Activated T-helper 1 cell treated with Interleukin-2 at 50 U/mL for 16 hours (primary cell): ENCODE measurements at places on chromosomes 11 and 22.

DNA sequence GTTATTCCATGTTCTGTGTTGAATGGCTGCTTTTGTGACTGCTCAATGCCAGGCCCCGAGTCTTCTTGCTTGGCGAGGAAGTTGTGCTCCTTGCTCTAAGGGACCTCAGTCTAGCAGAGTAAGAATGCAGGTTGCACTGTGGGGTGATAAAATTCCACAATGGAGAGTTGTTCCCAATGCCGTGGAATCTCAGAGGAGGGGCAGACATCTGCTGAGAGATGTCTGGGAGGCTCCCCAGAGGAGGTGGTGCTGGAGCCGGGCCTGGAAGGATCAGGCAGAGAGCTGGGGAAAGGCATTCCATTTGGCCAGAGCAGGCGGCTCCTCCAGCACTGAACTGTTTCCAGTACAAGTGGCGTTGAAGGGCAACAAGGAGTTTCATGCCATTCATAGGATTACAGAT is 55.2 kb downstream of the ST3GAL4 start:
- DNase-seq = no peak

- DNase-seq = no peak
These were observed 851.1 kb upstream of the RAG2 start for GRCh38 chr11:37449146-37449545.

DNA sequence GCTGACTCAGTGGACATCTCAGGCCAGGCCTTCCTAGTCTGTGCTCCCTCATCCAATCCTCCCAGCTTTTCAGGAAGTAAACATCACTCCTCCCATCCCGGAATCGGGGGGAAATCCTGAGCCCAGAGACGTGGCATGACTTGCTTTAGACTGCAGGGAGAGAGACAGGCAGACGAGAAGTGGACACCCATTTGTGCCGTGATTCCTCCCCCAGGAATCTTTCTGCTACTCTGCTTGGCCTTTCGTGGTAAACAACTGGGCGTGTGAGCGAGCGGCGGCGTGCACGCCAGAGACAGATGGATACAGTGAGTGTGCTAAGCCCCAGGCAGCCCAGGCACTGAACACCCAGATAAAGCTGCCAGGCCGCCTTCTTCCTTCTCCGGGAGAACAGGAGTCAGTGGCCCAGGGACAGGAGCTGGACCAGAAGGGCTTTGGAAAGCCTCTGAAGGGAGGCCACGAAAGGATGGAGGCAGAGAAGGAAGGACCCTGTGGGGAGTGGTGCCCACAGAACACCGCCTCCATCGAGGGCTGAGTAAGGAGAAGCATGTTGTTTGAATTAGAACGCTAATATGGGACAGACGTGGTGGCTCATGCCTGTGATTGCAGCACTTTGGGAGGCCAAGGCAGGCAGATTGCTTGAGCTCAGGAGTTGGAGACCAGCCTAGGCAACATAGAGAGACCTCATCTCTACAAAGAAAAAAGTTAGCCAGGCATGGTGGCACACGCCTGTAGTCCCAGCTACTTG is 53.0 kb upstream of the PRR5 start:
- no peak for DNase-seq

- no peak for DNase-seq
These were observed 345.6 kb upstream of the B3GAT1 start for GRCh38 chr11:134757633-134758032.

GRCh38 chr11:40713083-40713482 is 746.4 kb downstream of the LRRC4C start:
- no peak for DNase-seq

GRCh38 chr22:49469896-49470740 is 357.6 kb downstream of the BRD1 start:
- no peak for DNase-seq

DNA sequence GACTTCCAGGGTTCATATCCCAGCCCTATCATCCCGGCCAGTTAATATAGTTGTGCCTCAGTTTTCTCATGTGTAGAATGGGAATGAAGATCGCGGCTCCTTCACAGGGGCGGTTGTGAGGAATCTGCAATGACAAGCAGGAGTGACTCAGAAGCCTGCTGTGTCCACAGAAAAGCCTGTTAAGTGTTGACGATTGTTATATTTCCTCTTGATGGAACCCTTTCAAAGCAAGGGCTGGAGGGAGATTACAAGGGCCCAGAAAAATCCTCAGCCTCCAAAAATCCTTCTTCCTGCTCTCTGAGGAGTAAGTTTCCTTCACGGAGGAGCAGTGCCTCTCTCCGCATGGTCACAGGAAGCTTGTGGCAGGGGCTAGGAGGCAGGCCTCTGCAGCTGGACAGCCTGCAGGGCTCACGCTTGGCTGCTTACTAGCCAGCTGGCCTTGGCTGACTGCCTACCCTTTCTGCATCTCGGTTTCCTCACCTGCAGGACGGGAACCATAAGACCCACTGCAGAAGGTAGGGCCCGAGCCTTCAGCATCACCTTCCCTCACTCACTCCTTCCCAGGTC is 63.4 kb downstream of the CACNG2 start:
- no peak for DNase-seq

GRCh38 chr11:44159848-44160721 is 64.6 kb downstream of the EXT2 start:
- no peak for DNase-seq

DNA sequence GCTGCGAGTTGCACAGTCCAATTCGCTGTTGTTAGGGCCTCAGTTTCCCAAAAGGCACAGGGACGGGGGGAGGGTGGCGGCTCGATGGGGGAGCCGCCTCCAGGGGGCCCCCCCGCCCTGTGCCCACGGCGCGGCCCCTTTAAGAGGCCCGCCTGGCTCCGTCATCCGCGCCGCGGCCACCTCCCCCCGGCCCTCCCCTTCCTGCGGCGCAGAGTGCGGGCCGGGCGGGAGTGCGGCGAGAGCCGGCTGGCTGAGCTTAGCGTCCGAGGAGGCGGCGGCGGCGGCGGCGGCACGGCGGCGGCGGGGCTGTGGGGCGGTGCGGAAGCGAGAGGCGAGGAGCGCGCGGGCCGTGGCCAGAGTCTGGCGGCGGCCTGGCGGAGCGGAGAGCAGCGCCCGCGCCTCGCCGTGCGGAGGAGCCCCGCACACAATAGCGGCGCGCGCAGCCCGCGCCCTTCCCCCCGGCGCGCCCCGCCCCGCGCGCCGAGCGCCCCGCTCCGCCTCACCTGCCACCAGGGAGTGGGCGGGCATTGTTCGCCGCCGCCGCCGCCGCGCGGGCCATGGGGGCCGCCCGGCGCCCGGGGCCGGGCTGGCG is at the start of gene BCR:
TSS of gene BCR (plus strand) at position 209 of the 592 bp plus-strand sequence. CDS start 452 bp downstream, outside the sequence.
- peak; percentile 50 for DNase-seq

- peak; percentile 19 for DNase-seq
These were observed 663.7 kb upstream of the B3GAT1 start for GRCh38 chr11:135075740-135076139.

DNA sequence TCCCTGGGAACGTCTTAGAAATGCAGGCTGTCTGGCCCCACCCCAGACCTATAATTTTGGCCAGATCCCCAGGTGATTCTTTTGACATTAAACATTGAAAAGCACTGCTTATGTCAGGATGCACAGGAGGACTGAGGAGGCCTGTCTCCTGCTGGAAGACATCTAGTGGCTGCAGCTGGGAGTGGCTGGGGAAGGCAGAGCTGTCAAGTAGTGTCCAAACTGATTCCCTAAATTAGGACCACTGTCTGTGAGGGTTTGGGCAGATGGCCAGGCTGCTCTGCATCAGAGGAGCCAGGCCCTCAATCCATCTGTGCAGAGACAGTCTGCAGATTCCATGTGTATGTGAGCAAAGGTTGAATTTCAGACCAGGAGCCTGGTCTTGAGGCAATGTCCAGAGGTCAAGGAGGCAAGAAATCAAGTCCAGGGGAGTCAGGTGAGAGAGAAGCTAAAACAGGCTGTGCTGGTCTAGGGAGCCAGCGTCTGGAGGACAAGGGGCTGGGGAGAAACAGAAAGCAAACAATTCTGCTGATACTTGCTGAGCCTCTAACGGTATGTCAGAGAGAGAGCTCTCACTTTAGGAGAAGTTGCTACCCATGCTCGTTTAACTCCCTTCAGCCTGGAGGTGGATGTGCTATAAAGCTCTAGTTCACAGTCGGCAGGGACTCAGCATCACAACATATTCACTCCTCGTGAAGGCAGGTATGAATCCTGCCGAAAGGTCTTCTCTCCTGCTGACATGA is 15.3 kb upstream of the SYTL2 start:
- DNase-seq = no peak

- no peak for DNase-seq
These were observed 1.4 kb downstream of the SLC35C1 start for GRCh38 chr11:45806072-45806933.

- DNase-seq = peak; percentile 68
These were observed 694 bp downstream of the TMEM123 start for GRCh38 chr11:102451681-102452460.

DNA sequence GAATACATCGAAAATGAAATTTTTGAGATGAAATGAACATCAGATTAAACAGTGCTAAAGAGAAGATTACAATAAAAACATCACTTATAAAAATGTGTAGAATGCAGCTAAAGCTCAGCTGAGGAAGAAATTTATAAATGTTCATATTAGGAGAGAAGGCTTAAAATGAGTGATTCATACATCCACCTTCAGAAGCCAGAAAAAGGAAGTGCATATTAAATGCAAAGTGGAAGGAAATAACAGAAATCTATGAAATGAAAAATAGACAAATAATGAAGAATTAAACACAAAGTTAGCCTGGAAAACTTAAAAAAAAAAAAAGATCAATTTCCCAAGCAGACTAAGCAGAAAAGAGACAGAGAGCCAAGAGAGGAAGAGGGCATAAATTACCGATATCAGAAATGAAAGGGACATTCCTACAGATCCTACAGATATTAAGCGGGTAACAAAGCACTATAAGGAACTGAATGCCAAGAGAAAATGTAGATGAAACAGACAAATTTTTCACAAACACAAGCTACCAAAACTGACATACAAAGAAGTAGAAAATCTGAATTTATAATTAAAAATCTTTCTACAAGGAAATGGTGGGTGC is 7.2 kb upstream of the MOB2 start:
- no peak for DNase-seq

DNA sequence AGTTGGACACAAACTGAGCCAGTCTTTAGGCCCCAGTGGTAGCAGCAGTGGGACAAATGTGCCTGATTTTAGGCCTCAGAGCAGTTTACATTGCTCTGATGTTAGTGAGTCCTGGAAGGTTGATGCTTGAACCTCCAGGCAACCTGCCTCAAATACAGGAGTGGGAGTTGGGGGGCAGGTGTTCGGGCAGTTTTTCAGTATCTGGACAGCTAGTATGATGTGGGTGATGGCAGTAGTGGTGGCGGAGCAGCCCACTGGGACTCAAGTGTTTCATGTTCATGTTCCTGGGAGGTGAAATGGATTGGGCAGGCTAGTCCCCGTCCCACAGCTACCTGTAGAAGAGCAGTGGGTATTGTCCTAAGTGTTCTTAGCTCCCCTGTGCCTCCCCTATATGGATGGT is 857.8 kb downstream of the JRKL start:
- no peak for DNase-seq

DNA sequence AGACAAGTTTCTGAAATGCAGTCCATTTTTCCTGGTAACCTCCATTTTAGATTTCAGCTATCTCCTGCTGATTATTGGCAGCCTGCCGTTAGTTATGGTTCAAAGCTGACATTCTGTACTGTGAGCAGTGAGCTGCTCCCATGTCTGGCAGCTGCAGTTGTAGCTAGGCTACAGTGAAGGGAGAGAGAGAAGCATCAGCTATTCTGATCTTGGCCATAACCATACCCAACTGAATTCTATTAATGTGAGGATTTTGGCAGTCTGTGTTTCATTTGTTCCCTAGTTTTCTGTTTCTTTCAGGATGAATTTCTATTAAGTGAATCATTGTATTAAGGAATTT is 33.4 kb downstream of the SIK2 start:
- DNase-seq = no peak

DNA sequence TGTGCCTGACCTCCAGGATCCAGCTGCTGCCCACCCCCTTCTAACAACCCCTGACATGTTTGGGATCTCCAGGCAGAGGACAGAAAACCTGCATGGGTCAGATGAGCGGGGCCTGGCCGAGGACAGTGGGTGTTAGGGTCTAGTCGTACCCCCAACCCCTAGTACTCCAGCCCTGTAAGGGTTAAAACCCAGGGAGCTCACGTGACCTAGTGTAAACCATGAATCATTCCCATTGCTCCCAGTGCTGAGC is 89.1 kb upstream of the CRYBB3 start:
- DNase-seq = no peak

DNA sequence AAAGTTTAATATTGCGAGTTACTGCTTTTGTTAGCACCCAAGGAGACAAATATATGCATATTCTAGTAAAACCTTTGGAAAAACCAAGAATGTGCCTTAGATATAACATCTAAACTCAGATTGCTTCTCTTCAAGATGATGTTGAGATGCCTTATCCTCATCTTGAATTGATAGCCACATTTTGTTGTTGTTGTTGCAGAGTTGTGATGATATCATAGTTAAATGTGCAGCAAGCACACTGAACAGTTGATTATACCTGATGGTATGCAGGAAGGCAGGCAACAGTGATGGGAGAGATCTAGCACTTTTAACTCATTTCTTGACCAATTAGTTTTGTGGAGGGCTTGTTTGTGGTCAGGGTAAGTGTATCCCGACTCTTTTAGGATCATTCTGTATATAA is 48.0 kb downstream of the KDM2A start:
- no peak for DNase-seq

DNA sequence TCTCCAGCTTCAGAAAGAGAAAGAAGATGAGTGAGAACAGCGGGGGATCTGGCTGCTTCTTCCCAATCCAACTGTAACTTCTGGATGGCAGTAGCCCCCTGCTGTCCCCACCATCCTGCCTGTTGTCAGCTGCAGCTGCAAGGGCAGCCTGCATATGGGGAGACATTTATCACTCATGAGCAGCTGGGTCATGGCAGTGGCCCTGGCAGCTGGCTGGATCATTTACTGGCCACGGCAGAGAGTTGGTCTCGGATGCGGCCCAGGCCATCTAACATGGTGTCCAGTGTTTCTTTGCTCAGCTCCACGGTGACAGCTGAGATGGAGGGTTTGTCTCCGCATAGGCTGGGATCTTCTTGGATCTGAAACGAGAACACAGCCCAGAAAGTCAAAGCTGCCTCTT is 14.8 kb downstream of the COMMD9 start:
- DNase-seq = no peak

DNA sequence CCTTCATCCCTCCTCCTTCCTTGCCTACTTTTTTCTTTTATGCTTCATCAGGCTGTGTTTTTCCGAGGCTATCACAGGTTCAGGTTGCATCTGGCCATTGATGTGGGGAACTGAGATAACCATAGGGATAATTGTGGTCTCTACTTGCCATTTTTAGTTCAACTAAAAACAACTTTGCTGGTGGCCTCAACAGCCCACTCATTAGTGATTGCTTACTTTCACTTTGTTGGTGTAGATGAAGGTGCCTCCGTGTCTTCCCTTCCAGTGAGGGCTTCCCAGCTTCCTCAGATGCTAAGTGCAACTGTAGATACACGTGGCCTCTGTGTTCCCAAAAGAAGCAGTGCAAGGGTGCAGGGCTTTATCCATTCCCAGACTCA is 35.0 kb downstream of the KCNJ1 start:
- no peak for DNase-seq

GRCh38 chr11:92249156-92249753 is 24.6 kb downstream of the FAT3 start:
- DNase-seq = no peak

DNA sequence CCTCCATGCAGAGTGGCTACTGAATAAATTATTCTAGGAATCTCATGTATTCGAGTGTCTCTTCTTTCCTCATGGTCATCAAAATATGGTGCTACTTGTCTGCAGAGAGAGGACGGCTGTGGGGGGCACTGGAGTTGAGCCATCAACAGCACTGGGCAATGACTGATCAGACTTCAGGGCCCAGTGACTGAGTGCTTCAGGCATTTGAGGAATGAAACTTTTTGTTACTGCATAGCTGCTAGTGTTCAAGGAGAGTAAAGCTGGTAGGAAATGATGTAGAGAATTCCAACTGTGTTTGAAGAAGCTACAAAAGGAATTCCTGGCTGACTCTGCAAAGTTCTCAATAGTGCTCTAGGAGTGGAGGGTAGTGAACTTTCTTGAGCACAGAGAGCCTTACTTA is 277.7 kb downstream of the CADM1 start:
- no peak for DNase-seq
